ENCODE measurements at places on chromosomes 16 and 17. TPM values are rescaled to one million over a fixed set of nuclear protein-coding genes. Genes with fewer than 3 reads are reported as not detected.

FBXL20 gene
- total RNA-seq: 14.2 TPM

CCDC78 gene
- total RNA-seq: 2.1 TPM

SPATA22 gene
- total RNA-seq: not detected

HOXB4 gene
- 1.8 TPM for total RNA-seq

CCL16 gene
- not detected for total RNA-seq

ZSCAN10 gene
- total RNA-seq: not detected

PIRT gene
- total RNA-seq: not detected

Data from smooth muscle cell of the umbilical artery (primary cell).